GM13976 (cell line): ENCODE measurements at places on chromosomes 3 and 15.

- no peak for DNase-seq
Measured at GRCh38 chr3:154684021-154684420, 254.0 kb upstream of the GPR149 start.

GRCh38 chr3:184827572-184827971 lies 15.6 kb downstream of the VPS8 start:
- no peak for DNase-seq

DNA sequence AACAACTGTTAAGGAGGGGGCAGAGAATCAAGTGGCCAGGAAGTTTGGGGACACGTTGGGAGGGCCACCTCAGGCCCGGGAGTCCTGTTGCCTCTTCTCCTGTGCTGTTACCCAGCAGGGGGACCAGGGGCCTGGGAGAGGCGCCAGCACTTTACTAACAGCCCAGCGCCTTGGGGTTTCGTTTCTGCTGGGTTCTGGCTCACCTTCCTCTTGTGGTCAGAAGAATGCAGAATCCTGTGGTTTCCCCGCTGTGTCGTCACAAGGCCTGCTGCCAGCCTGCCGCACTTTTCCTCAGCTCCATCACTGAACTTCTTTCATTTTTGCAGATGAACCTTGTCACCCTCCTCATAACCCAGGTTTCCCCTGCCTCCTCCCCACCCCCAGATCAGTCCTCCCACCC lies 67.7 kb downstream of the SLC30A4 start:
- peak; percentile 68 for DNase-seq

GRCh38 chr15:43184407-43185124 lies 637 bp upstream of the CCNDBP1 start:
- DNase-seq, result no peak

GRCh38 chr15:68909601-68910100 lies 20.7 kb upstream of the SPESP1 start:
- no peak for DNase-seq
